ENCODE measurements at places on chromosomes 1 and 21. TPM values are rescaled to one million over a fixed set of nuclear protein-coding genes. Genes with fewer than 3 reads are reported as not detected.

Gene KCNJ9
- 0.09 TPM for polyA plus RNA-seq

Gene RNU1-1
- polyA plus RNA-seq: not detected

Gene MFAP2
- 162 TPM for polyA plus RNA-seq

GRCh38 chr1:94819238-94819944, 766 bp upstream of the SLC44A3 start:
- no peak for DNase-seq

DNA sequence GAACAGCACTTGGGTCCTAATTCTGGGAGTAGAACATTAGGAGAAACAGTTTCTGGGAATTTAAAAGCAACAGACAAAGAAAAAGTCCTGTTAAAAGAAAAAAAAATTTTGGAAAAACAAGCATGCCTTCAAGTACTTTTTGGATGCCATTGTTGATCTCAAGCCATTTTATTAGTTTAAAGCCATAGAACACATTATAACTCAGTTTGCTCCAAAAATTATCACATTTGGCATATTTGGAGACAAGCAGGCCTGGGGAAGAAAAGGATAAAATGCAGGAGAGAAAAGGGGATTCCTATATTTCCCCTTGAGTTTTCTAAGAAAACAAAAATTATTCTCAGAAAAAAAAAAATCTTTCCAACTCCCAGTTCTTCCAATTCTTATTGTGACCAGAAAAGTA, 146.8 kb downstream of the TENT5C start:
- DNase-seq: no peak

GRCh38 chr1:12530462-12531178, 87.4 kb downstream of the DHRS3 start:
- DNase-seq: no peak

Gene OR6K3
- polyA plus RNA-seq: not detected

DNA sequence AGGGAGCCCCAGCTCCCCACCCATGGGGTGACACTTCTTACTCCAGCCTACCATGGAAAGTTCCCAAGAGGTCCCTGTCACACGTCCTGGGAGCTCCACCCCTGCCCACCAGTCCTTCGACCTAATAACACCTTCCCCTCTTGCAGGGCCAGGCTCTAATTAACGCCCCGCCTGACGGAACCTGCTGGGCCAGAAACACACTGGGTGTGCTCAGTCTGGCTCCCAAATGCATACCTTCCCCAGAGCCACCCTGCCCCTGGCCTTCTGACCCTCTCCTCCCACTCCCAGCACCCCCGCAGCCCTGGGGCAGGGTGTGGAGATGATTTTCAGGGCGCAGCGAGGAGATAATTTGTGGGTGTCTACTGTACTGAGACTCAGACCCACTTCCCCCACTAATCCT, 20.6 kb downstream of the PGLYRP3 start:
- no peak for DNase-seq

- DNase-seq: no peak
These were observed 998.6 kb upstream of the NCAM2 start for GRCh38 chr21:19999369-20000272.

- DNase-seq: peak; percentile 89
These were observed 256.3 kb upstream of the IRF2BP2 start for GRCh38 chr1:234866007-234866866.

Gene BTBD19
- 2.1 TPM for polyA plus RNA-seq

Gene EIF2D
- polyA plus RNA-seq: 44.7 TPM

- DNase-seq: no peak
These were observed 73.2 kb upstream of the CNIH3 start for GRCh38 chr1:224542783-224543440.

Gene SLX9
- polyA plus RNA-seq: 24.7 TPM

DNA sequence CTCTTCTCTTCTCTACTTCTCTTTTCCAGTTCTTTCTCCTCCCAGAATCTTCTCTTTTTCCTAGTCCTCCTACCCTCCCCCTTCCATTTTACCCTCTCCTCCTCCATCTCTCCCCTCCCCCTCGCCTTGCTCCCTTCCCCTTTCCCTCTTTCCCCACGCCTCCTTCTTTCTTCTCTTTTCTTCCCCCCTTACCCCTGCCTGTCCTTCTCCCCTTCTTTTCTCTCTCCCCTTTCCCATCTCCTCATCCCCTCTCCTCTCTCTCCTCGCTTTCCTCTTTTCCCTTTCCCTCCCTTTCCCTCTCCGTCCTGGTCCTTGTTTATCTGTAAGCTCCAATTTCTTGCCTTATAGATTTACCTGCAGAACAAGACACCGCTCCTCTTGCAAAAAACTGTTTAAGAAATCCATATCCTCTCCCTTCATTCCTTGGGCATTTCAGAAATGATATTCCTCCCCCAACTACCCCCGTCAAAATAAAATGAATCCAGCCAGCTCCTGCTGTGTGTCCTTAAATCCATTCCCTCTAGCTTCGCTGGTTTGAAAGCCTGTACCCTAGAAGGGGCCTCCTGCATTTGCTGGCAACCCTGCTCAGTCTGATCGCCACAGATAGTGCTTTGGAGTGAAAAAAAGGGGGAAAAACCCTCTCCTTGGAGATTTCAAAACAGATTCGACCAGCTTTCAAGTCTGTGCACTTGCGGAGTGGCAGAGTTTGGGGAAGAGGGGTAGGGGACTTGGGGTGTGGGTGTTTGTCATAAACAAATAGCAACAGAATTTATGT, 89.4 kb downstream of the PAPPA2 start:
- DNase-seq: no peak

Gene SLAMF7
- 0.25 TPM for polyA plus RNA-seq

DNA sequence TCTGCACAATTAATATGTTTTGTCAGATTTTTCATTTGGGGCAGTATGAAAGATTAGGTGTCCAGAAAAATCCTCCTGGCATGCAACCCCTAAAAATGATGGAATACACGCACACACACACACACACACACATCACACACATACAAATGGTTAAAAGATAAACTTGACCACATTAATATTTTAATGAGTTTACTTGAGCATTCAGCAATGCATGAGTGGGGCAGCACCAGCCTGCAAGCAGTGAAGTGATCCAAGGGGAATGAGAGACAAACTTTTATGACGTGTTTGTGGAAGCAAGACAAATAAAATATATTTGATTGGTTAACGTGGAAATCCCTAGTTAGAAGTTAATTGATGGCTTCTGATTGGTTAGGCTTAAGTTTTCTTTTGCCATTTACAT, 29.1 kb upstream of the SOAT1 start:
- no peak for DNase-seq

DNA sequence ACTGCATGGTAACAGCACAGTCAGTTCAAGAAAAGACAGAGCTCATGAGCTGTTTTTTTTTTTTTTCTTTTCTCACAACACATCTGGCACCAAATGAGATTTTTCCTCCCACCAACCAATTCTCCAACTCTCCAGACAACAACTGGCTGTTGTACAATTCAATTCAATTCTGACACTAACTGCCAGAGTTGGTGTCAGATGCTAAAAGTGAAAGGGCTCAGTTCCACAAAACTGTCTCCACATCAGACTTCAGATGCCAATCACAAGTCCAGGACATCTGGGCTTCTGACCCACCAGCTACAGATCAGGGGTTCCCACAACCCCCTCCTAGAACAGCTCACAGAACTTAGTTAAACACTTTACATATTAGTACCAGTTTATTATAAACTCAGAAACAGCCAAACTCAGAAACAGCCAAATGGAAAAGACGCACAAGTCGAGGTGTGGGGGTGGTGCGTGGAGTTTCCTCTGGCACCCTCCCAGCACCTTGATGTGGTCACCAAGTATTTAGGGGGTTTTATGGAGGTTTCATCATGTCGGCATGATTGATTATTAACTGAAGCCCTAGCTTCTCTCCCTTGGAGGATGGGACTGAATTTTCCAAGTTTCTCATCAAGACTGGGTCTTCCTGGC, 39.2 kb upstream of the LRRC8D start:
- no peak for DNase-seq

- DNase-seq: peak; percentile 92
These were observed 55.0 kb downstream of the S1PR1 start for GRCh38 chr1:101291562-101292380.

Gene DUSP10
- polyA plus RNA-seq: 14.2 TPM

Gene CLCA4
- not detected for polyA plus RNA-seq

DNA sequence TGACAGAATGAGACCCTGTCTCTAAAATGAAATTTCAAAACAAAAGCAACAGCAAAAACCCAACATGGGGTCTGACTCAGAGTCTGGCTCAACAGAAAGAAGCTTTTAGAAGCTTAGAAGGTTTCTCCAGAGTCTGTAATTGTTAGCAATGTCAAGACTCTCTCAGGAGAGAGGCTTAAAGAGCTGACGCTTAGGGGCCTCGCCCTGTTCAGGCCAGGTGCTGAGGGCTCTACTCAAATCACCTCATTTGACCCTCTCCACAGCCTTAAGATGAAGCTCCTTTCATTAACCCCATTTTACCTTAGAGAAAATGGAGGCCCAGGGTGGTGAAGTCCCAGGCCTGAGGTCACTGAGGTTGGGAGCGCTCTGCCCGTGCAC, 5.3 kb upstream of the KIF17 start:
- DNase-seq: no peak

DNA sequence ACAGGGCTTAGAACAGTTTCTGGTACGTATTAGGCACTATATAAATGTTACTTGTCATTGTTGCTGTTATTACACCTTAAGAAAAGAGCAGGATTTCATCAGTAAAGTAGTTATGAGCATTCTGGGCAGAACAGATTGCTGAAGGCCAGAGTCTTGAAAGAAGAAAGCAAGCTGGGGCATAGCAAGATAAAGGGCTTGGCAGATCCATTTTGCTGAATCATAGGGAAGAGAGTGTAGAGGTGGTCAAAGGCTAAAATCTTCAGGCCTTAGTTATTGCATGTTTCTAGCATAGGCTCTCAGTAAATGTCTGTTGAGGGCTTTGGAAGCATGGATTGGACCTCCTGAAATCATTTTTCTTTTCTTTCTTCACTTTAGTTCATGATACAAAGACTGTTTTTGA, 67.5 kb downstream of the PLA2G4A start:
- DNase-seq: peak; percentile 73

Gene DMBX1
- not detected for polyA plus RNA-seq

Gene FAM177B
- not detected for polyA plus RNA-seq

Gene TMCO4
- 1.3 TPM for polyA plus RNA-seq

Gene RAB42
- polyA plus RNA-seq: 11.9 TPM

- no peak for DNase-seq
These were observed 9.5 kb upstream of the HPDL start for GRCh38 chr1:45317166-45317565.

GRCh38 chr1:20381045-20381641, 90.5 kb downstream of the VWA5B1 start:
- DNase-seq: no peak

Gene FCGR3A
- polyA plus RNA-seq: not detected
